Stimulated activated CD4-positive, alpha-beta T cell treated with anti-CD3 and anti-CD28 coated beads, Interleukin-15, amount 100 ng/mL, for 1 hour (primary cell): ENCODE measurements at places on chromosomes 16 and 17.

DNA sequence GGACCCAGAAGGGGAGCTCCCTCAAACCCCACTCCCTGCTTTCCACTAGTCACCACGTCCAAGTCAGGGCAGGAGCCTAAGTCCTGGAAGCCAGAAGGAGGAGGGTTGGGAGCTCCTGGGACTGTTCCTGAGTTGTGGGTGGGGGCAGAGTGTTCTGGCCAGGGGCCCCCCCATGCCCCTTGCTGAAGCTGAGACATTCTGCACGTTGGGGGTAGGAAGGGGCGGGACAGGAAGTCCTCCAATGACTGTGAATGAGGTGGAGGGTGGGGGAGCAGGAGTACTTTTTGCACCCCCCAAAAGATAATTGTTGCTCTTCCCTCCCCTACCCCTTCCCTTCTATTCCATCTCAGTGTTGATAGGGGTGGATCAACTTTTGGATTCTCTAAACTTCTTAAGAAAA, 21.4 kb upstream of the C17orf113 start:
- DNase-seq: no peak

DNA sequence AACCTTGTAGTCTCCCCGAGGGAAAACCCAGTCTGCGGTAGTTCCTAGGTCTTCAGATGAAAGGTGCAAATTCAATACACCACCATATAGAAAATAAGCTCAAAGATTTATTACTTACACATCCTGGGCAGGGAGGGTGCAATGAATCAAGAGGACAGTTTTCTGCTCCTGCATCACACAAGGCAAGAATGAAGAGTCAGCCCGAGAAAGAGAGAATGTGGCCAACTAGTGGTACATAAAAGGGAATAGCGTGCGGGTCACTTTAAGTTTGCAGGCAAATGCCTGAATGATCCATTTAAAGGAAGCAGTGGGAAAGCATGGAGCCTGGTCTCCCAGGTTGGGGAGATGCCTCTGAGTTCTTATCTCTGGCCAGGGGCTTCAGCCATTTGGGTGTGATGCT, 403.4 kb downstream of the GRIN2A start:
- DNase-seq: no peak

DNA sequence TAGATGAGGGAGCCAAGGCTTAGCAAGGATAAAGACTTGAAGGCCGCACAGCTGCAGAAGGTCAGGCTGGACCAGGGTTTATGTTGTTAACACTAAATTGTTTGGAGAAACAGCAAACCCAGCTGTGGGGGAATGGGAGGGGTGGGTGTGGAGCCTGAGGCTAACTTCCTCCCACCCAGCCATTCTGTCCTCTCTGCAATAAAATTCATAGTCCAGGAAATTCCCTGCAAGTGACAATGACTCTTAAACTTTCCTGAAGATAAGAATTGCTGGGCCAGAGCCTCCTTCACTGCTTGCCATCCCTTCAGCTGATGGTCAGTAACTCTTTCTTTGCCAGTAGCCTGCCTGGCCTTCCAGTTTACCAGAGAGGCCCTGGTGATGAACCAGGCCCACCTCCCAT, 19.4 kb upstream of the ATP5MC1 start:
- DNase-seq: no peak

DNA sequence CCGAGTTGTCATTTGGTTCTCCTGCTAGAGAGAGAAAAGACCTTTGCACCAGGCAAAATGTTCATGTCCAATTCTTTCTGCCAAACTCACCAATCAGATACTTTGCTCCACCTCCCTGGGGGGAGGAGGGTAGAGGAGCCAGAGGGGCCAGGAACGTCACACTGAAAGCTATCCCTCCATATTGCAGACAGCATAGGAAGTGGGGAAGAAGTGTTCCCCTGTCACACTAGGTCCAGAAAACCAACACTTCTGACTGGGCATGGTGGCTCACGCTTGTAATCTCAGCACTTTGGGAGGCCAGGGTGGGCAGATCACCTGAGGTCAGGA, 9.5 kb downstream of the HSD17B2 start:
- DNase-seq: no peak

- DNase-seq: no peak
Observed at GRCh38 chr16:27432558-27432957, 30.6 kb downstream of the IL21R start.

DNA sequence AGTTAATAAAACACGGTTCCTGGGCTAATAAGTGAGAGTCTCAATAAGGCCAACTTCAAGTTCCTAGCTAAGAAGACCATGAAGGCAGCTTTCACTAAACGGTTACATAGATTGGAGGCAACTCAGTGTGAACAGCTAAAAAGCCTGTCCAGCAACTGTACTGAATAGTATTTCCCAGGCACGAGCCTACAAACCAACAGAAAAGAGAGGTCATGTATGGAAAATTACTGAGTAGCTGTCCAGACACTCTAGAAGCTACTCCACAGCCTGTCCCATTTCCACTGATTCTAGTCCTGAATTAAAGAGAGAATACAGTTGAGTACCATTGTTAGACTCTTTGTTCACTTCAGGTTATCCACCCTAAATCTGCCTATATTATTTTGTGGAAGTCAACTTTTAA, 36.5 kb upstream of the C17orf78 start:
- DNase-seq: no peak

DNA sequence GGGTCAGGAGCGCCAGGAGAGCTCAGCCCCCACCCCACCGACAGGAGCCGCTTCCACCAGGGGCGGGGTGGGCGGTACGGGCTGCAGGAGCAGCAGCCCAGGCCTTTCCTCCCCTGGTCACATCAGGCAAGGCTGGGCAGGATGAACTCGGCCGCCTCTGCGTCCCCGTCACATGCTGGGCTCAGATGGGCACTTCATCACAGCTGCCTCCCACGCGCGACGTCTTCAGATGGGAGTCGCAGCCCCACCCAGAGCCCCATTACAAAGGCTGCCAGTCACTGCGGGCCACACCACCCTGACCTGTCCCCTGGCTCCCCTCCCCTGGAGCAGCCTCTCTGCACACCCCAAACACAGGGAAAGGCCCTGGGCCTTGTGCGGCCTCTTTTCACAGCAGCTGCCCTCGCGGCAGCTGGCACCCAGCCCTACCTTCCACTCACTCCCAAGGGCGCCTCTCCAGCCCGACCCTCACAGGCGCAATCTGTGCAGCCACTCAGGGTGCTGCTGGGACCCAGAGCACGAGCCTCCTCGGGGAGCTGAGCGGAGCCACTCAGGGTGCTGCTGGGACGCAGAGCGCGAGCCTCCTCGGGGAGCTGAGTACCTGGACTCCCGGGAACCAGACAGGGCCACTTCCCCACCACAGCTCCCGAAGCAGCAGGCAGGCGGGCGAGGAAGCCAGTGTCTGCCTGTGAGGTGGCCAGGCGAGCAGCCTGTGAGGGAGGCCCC, 4.7 kb downstream of the ZNF598 start:
- DNase-seq: no peak

DNA sequence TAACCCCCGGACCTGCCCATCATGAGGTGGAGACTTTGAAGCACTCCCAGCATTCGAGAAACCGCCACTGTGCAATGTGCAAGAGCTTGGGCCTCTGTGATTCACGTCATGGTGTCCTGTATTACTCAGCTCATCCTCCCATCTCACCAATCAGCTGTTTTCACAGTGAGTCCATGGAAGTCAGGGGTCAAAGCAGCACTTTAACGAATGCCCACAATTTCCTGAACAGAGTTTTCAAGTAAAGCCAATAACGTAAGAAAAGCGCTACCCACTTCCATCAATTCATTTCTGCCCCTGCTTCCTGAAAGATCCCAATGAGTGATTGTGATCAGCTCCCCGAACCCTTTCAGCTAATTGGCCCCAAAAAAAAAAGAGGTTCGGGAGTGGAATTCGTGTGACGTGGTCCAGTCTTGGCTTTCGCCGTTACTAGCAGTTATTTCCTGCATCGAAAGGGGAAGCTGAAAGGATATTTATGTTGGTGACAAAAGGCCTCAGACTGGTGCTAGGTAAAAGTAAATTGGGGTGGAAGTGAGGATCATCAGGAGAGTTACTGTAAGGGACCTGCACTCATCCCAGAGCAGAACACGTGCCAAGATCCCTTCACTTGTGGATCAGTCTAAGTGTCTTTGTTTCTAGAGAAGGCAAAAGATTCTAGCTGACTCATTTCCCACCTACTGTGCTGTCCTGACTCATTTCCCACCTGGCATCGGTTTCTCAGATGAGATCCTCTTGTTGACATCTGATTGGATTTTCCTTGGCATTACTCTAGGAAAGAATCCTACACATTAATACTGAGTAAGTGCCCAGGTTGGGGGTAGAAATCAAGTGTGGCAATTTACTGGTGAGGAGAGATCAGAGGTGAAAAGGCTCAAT, 136.7 kb upstream of the NUDT7 start:
- no peak for DNase-seq

DNA sequence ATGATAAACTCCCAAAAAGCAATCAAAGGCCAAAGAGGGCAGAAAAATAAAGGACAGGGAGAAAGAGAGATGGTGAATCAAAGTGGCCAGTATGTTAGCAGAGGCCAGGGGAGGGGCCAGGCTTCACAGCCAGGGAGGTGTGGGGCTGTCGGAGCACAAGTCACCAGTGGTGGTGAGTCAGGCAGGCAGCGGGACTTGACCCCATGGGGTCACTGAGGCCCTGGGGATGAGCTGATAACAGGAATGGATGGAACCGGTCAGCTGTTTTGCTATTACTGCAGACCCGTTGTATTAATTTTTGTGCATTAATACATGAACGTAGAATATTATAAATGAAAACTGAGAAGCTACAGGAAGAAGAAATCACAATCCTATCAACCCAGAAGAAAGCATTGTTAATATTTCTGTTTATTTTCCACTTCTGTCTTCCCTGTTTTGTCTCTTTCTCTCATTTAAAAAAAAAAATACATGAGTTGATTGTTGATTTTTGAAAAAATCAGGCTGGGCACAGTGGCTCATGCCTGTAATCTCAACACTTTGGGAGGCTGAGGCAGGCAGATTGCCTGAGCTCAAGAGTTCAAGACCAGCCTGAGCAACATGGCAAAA, 106.9 kb downstream of the SOCS1 start:
- DNase-seq: no peak

- DNase-seq: no peak
Observed at GRCh38 chr16:76800196-76800595, 390.8 kb upstream of the MON1B start.

DNA sequence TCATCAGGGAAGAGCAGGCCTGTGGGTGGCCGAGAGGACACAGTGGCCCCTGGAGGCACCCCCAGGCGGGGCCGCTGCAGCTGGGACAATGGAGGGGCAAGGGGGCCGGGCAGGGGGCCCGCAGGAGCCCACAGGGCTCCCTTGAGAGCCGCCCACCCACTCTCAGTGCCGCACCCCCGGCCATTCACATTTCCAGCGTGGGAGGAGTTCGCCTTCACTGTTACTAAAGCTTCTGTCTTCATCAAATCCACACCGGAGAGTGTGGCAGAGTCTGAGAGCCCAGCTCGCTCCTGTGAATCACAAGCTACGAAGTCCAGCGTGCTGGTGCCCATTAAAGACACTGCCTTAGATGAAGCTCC, 20.9 kb upstream of the PVALEF start:
- no peak for DNase-seq

GRCh38 chr17:77006971-77007649, 133.7 kb upstream of the SEC14L1 start:
- no peak for DNase-seq
